RKO (cell line): ENCODE measurements at places on chromosomes 2 and 18.

GRCh38 chr2:219644801-219645480 is 17.5 kb downstream of the SLC4A3 start:
- no peak for DNase-seq

DNA sequence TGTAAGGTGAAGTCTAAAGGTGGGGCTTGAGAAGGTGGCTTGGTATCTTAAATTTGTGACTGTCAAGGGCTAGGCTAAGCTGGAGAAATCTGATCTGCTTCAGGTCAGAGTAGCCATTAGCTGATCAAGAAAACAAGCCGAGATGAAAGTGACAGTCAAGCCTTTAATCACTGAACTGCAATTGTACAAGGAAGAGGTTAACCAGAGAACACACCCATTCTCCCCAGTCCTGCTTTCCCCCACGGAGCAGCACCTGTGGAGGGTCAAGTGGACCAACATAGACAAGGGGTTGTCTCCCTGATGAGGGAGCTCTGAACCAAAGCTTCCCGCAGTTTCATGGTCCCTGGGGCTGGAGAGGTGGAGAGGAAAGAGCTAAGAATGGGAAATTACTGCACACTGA is 901.2 kb downstream of the DCC start:
- DNase-seq, result no peak

DNA sequence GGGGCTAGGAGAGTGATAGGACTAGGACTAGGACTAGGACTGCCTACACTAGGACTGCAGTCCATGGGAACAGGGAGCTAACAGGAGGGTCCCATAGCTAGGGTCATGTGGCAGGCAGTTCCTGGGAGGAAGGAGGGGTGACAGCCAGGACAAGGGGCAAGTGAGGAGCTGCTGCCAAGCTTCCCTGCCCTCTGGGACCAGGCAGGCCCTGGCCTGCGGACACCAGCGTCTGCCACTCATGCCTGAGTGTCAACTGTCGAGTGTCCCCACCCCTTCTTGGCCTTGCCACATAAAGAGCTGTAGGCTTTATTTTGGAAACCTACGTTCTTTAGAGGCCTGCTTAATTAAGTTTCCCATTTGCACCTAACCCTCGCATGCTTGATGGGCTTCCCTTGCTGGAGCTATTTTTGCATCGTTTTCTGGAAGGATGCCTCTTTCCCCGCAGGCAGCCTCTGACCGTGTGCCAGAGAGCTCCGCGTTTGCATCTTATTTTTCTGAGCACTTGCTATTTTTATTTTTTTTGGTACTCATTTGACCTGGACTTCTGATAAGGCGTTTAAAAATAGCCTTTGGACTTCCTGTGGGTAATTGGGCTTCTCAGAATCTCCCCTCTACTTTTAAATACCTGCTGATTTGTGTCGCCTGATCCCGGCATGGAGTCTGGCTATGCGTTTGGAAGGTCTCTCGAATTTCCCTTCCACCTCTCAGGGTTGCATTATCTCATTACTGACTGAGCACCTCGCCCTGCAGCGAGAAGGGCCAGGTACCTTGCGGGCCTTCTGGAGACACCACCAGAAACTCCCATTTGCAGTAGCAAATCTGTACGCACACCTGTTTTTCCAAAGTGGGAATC is 66.4 kb downstream of the SH3RF3 start:
- DNase-seq, result no peak

DNA sequence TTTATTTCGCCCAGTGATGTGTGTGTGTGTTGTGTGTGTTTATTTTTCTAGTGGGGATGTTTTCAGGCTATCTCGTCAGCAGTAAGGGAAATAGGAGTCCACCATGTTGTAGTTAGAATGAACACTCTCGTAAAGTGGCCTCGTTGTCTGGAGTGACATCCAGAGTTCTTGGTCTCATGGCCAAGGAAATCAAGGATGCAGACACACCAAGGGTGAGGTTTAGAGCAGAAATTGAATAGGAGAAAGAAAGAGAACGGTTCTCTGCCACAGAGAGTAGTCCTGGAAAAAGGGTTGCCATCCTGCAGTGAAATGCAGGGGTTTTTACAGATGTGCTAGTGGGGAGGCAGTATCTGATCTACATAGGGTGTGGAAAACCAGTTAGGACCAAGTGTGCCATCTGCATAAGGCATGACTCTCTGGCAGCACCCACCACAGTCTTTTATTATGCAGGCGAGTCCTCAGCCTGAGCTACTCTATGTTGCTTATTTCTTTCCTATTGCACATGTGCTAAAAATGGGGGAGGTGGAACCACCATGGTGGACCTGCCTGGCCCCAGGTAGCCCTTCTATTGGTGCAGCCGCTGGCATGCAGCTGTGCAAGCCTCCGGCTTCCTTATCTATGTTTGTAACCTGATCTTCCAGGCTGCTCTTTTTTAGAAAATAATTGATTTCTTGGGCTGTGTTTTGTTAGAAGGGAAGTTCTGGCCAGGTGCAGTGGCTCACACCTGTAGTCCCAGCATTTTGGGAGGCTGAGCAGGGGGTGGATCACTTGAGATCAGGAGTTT is 23.2 kb downstream of the RALB start:
- DNase-seq, result no peak

- no peak for DNase-seq
Measured at GRCh38 chr18:50410894-50411293, 36.0 kb downstream of the SKA1 start.

GRCh38 chr2:104429639-104430358 is 424.1 kb upstream of the POU3F3 start:
- DNase-seq, result no peak

- no peak for DNase-seq
Measured at GRCh38 chr2:144088863-144089262, 431.1 kb downstream of the ZEB2 start.

- DNase-seq, result no peak
Measured at GRCh38 chr2:217846321-217846743, 156.5 kb downstream of the TNS1 start.

- DNase-seq, result no peak
Measured at GRCh38 chr2:216339456-216340279, 32.6 kb downstream of the MARCHF4 start.

GRCh38 chr2:1755436-1756191 is 11.3 kb upstream of the PXDN start:
- no peak for DNase-seq

GRCh38 chr2:38127277-38127676 is 51.3 kb upstream of the CYP1B1 start:
- no peak for DNase-seq

- no peak for DNase-seq
Measured at GRCh38 chr2:96594691-96595152, 43.4 kb downstream of the KANSL3 start.

DNA sequence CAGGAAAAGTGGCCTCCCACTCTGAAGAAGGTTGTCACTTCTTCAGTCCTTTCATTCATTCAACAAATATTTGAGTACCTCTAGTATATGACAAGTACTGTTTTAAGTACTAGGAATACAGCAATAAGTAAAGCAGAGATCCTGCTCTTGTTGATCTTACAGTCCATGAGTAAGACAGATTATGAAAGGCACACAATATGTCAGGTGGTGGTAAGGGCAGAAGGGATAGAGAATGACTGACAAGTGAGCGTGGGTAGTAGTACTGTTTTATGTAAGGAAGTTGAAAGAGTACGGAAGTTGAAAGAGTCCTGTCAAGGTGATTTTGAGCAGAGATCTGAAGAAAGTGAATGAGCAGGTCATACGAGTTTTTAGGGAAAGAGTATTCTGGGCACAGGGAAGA is 111.3 kb downstream of the GALNT1 start:
- no peak for DNase-seq

- no peak for DNase-seq
Measured at GRCh38 chr2:241224018-241224850, 35.8 kb downstream of the ANO7 start.

- peak; percentile 60 for DNase-seq
Measured at GRCh38 chr18:45664824-45665763, 49.8 kb downstream of the SLC14A2 start.

DNA sequence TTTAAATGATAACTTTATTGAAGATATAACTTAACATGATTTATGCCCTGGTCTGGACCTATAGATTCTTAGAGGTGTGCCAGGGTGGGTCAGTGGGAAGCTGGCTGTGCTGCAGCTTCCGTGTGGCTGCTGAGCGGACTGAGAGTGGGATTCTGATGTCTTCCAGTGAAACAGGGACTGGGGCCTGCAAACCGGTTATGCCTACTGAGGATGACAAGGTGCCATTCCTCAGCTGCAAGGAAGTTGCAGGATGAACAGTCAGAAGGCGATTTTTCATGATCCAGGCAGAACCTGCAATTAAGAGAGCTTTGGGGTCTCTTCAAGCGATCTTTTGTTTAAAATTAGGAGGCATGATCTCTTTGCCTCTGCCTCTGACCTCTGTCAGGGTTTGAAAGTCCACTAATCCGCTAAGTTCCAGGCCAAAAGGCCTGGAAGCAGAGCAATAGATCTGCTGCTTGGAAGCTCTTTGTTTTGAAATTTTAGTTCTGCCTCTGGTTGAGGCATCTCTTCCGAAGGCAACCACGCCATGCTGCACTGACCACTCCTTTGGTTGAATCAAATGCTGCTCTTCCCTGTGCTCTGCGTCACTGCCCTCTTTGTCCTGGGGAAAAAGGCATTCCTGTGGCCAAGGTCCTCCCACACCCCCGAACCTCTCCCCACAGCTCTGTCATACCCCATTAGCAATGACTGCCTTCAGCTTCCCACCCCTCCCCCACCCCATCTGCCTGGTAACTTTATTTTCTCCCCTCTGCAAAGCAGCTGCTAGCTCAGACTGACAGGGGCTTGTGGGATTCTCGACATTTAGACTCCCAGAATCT is 2.0 kb downstream of the TMEM169 start:
- DNase-seq, result no peak

DNA sequence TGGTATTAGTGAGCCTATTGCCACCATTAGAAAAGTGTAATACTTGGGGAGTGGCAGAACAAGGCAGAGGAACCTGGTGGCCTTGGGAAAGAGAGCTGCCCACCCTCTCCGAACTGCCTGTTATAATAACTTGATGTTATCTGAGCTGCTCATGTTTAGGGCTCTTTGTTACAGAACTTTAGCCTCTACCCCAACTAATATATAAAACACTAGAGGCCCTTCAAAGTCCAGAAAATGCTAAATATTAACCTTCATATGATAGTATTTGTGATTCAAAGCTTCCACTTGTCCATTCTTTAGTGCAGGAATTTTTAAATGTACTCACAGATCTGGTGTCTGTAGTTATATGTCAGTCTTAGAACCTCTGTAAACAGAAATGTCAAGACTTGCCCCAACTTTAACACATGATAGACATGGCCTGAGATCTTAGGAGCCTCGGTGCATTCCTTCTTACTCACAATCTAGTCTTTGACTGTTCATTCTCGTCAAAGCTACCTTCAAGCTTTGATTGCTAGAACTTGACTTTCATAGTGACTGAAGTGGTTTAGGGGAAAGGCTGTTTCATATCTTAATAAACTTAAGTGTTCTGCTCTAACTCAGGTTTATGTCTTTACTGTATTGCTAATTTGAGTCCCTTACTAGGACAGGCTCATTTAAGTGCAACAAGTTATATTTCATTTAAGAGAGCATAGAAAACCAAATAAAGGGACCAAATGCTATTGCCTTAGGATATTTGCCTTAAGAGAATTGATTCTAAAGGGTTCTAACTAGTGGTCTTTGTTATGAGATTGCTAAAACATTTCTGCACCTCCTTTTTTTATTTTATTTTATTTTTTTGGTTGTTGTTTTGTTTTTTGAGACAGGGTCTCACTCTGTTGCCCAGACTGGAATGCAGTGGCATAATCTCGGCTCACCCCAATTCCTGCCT is 41.6 kb downstream of the DDX1 start:
- no peak for DNase-seq

- no peak for DNase-seq
Measured at GRCh38 chr2:96116879-96117533, 635 bp upstream of the ADRA2B start.

DNA sequence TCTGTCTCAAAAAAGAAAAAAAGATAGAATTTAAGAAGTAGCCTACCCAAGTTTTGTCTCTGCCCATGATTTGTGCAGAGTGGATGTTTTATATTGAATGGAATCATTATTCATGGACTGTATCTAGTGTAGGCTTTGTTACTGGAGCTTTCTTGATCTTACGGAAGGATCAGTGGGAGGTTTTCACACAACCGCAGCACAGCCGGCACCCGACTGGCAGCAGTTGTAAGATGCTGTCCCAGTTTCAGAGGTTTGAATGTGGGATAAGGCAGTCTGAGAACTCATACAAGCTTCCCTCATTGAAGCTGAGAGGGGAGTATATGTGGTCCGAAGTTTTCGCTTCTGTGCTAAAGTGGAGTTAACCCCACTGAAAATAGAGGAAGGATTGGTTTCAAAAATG is 19.7 kb upstream of the SAG start:
- no peak for DNase-seq

- no peak for DNase-seq
Measured at GRCh38 chr2:227464361-227464760, 7.6 kb upstream of the AGFG1 start.

- no peak for DNase-seq
Measured at GRCh38 chr18:56319953-56320352, 318.4 kb downstream of the TXNL1 start.
